Stimulated activated CD8-positive, alpha-beta memory T cell treated with anti-CD3 and anti-CD28 coated beads, Interleukin-2, amount 100 ng/mL, for 1 hour (primary cell): ENCODE measurements at places on chromosomes 5 and 9.

- no peak for DNase-seq
These were observed 95.2 kb upstream of the PAPPA start for GRCh38 chr9:116058421-116058820.

DNA sequence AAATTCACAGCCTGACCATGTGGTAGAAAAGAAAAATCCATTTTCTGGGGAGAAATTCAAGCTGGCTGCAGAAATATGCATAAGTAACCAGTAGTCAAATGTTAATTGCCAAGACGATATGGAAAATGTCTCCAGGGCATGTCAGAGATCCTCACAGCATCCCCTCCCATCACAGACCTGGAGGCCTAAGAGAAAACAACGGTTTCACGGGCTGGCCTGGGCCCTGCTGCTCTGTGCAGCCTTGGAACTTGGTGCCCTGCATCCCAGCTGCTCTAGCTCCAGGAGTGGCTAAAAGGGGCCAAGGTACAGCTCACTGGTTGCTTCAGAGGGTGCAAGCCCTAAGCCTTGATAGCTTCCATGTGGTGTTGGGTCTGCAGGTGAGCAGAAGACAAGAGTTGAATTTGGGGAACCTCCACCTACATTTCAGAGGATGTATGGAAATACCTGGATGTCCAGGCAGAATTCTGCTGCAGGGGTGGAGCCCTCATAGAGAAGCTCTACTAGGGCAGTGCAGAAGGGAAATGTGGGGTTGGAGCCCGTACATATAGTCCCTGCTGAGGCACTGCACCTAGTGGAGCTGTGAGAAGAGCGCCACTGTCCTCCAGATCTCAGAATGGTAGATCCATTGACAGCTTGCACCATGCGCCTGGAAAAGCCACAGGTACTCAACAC, 49.7 kb downstream of the PTBP3 start:
- DNase-seq, result no peak

- DNase-seq, result no peak
These were observed 114.6 kb downstream of the KLHL3 start for GRCh38 chr5:137621306-137621705.

DNA sequence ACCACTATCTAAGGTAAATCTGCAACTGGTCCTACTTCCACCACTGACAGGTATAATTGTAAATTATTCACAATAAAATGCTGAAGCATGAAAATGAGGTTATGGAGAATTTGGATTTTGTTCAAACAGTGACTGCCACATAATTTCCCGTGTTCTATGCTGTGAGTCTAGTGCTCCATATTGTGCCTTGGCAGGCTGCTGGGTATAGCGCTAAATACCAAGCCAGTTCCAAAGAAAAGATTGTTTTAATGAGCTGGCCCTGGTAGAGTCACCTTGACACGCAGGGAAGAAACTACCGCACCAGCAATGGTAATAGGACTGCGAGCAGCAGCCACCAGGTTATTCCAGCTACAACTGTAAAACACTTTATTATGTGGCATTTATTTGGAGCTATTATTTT, 30.4 kb downstream of the PSMB7 start:
- DNase-seq, result no peak

GRCh38 chr5:138778234-138778633, 25.0 kb downstream of the CTNNA1 start:
- no peak for DNase-seq

- no peak for DNase-seq
These were observed 2.7 kb upstream of the HSPA4 start for GRCh38 chr5:133048993-133049725.

GRCh38 chr9:114643896-114644295, 13.7 kb downstream of the TEX53 start:
- DNase-seq, result no peak

DNA sequence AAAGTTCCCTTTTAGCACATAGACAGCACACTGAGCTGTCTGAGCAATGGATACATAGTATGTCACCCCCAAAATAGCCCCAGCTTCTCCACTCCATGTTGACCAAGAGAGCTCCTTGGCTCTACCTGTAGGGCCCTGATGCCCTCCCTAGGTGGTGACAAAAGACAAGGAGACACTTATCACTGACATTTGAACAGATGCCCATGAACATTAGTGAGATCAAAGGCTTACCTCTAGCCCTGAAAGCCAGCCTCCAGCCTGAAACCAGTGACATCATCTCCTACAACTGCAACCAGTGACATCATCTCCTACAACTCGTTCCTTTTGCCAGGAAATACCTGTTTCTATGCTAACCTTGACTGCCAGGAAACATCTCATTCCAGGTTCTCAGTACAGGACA, 122.7 kb downstream of the FSTL4 start:
- no peak for DNase-seq

DNA sequence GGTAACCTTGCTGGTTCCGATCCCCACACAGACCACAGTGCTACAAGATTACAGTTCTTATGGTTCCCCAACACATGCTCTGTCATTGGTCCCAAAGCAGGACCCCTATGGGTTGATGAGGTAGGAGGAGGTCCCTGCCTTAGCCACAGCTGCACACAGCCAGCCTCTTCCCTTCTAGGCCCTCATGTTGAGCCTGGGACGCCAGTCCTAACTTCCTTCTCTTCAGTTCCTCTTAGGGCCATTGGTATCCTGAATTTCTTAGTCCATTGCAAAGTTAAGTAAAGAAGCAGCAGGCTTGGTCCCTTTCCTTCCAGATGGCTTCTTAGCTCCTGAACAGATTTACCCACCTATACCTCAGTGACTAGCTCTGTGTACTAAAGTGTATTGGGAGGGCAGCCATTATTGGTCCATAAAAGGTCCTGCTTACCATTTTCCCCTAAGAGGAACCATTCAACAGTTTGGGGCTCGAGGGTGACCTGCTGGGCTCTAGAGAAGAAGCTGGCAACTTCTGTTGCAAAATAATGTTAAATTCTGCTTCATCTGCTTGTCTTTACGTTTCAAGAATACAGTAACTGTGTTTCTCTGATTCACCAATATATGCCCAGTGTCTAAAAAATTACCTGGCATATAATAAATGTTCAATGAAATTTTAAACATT, 50.2 kb downstream of the PDCD1LG2 start:
- DNase-seq, result no peak

DNA sequence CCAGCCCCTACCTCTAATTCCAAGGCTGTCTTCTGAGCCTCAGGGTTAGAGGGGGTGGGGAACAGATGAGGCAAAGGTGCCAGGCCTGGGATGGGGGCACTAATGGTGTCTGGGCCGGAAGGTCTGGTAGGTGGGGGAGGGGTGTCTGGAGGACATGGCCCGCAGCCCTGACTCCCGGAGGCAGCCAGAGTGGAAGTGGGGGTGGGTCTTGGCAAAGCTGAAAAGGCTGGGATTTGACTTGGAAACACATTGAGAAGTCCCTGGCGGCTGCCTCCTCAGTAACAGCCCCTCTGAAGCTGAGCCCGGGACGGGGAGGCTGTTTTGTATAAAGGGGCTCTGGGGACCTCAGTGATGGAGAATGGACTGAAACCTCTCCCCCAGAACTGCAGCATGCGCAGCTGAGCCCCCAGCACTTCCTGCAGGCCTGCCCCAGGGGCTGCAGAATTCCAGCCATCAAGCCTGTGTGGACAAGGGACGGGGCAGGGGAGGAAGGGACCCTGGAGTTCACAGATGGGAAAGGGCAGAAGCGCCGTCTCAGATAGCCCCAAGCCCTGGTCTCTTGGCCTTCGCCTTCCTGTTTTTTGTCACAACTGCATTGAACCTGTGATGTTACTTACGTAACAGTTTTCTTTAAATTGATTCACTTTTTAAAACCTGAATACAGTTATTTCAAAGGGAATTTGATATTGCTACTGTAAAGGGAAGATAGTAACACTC, 49.3 kb upstream of the SYNPO start:
- DNase-seq, result no peak

DNA sequence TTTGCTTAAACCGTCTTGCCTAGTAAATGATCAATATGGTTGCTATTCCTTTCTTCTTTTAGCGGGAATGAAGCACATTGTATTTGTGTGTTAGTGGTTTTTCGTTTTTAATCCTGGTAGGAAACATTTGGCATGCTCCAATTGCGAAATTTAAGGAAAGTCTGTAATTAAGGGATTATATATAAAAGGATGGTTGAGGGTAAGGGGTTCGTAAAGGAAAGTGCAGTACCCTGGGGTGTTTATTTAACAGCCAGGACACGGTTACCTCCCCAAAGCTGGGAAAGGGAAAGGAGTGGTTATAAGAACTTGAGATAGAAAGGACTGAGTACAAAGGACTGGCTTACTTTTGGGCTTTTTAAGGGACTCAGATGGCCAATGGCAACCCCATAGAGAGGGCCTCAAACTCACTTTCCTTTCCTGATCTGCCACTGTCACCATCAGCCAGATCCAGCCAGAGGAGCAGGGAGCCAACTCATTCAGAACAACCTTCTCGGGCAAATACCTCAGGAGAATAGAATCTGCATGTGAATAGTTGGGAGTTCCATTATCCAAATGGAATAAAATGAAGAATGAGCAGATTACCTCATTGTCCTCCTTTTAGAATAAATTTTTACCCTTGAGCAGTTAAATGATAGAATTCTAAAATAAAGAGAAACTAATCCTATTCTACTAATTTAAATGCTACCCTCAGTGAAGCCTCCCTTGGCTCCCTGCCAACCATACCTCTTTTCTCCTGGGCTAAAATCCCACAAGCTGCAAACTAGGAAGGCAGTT, 117.7 kb downstream of the SNCAIP start:
- DNase-seq, result no peak

GRCh38 chr9:120078112-120078511, 501.9 kb downstream of the CDK5RAP2 start:
- no peak for DNase-seq

GRCh38 chr5:100430268-100431195, 104.6 kb upstream of the FAM174A start:
- DNase-seq, result no peak

- DNase-seq, result no peak
These were observed 12.3 kb downstream of the GAPT start for GRCh38 chr5:58503390-58504046.

GRCh38 chr5:151047814-151048425, 27.5 kb downstream of the GPX3 start:
- DNase-seq, result no peak

- no peak for DNase-seq
These were observed 88.0 kb downstream of the NLN start for GRCh38 chr5:65809817-65810531.

DNA sequence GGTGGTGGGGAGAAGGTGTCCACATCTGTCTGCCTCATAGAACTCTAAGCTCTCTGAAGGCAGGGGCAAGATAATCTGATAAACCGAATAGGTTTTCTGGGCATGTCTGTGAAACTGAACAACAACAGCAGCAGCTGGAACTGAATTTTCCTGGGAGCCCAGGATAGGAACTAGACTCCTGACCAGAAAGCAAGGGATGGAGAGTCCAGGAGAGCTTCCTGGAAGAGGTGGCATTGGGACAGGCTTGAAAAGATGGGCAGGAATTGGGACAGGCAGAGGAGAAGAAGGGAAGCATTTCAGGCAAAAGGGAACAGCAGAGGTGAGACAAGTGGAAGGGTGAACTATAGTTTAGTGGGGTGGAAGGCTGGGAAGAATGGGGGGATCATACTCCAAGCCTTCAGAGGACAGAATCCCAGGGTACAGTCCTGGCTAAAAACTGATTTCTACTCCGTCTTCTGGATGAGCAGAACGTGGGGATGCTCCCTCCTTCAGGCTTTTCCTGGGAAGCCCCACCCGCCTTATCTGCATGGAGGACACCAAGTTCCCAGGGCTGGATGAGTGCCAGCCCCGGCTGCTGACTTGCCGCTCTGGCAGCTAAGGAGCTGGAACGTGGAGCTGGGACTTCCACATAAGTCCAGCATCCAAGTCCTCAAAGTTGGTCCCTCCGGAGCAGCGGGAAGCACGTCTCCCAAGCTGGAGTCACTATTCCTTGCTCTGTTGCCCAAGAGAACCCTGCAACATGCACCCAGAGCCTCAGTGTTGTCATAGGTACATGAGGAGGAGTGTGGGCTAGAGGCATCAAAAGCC, 13.9 kb upstream of the KIF12 start:
- no peak for DNase-seq

DNA sequence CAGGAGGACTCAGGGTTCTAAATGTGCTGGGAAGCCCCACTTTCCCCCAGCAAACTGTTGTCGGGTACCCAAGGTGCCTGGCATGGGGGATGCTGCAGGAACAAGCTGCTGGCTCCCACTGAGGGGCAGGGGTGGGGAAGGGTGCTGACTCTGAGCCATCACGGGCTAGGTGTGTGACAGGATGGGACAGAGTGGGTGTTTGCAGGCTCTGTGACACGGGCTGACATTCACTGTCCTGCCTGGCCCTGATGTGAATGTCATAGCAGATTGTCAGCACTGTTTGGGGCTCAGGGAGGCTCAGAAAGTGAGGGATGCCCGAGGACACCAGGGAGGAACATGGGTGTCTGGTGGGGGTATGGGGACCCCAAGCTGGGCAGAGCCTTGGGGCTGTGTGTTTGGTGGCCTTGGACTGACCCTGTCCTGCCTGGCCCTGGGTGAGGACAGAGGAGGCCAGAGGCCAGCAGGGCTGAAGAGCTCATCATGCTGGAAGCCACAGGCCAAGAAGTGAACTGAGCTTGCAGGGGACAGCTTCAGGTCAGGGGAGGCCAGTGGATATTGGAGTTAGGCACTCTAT, 20.6 kb downstream of the WNK2 start:
- no peak for DNase-seq

- no peak for DNase-seq
These were observed 97.9 kb upstream of the SH3GL2 start for GRCh38 chr9:17480966-17481365.

- no peak for DNase-seq
These were observed 82.1 kb downstream of the CYFIP2 start for GRCh38 chr5:157348049-157348400.

DNA sequence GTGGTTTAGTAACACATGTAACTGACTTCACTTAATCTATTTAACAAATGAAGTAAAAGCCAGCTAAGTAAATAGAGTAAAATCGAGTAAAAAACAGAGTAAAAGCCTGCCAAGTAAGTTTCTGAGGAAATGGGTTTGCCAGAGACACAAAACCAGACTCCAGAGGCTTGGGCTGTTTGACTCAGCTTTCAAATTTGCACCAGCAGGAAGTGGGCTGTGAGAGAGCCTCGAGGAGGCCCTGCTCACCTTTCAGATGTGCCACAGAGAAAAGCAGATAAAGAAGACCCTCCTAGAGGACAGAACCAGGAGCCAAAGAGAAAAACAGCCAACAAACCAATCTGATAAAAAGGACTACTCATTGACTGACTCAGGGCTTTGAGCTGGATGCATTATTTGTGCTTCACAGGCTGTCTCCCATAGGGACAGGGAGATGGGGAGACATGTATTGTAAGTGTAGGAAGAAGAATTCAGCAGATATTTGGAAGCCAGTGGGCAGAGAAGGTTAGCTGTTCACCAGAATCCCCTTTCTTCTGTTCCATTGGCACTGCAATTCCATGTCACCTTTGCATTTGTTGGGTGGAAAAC, 14.4 kb upstream of the AMACR start:
- DNase-seq, result no peak

GRCh38 chr9:107348836-107349235, 65.8 kb downstream of the RAD23B start:
- DNase-seq, result no peak
